Stimulated activated CD4-positive, alpha-beta T cell treated with anti-CD3 and anti-CD28 coated beads, Interleukin-12 subunit alpha, Interleukin-12 subunit beta, amount 100 ng/mL, for 24 hours (primary cell): ENCODE measurements at places on chromosomes 4 and X.
A peak's percentile ranks its signal among the peaks of the same experiment; 100 is the strongest.

- no peak for DNase-seq
These were observed 141.8 kb downstream of the CBR4 start for GRCh38 chr4:168868044-168868781.

- no peak for DNase-seq
These were observed 295.8 kb upstream of the SLC7A11 start for GRCh38 chr4:138537731-138538490.

GRCh38 chr4:52983563-52984303, 121.6 kb downstream of the RASL11B start:
- no peak for DNase-seq

DNA sequence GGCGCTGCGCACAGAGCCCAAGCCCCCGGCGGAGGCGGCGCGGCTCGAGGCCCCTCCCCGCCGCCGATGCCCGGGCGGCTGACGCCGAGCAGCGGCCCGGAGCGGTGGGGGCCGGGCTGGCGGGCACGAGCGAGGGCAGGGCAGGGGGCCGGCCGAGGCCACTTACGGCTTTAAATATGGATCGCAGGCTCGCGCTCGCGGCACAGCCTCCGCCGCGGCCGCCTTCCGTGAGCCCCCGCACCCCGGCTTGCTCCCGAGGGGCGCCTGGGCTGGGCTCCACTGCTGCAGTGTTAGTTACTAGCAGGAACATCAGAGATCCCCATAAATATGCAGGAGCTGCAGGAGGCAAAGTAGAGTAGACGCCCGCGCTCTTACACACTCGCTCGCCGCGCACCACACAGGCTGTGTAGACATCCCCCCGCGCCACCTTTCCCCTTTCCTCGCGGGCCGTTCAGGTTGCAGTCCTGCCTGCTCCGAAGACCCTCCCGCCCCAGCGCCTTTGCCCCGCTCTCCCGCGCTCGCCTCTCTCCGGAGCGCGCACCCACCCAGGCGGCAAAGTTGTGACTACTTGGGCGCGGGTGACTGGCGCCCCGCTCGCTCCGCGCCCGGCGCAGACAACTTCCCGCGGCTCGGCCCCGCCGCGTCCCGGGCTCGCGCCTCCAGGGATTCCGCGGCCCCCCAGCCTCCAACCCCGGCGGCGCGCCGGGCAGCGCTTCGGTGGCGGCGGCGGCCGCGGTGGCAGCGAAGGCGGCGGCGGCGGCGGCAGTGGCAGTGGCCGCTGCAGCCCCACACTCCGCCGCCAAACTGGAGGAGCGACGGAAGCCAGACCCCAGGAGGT, 152.0 kb upstream of the SLC4A4 start:
- no peak for DNase-seq

DNA sequence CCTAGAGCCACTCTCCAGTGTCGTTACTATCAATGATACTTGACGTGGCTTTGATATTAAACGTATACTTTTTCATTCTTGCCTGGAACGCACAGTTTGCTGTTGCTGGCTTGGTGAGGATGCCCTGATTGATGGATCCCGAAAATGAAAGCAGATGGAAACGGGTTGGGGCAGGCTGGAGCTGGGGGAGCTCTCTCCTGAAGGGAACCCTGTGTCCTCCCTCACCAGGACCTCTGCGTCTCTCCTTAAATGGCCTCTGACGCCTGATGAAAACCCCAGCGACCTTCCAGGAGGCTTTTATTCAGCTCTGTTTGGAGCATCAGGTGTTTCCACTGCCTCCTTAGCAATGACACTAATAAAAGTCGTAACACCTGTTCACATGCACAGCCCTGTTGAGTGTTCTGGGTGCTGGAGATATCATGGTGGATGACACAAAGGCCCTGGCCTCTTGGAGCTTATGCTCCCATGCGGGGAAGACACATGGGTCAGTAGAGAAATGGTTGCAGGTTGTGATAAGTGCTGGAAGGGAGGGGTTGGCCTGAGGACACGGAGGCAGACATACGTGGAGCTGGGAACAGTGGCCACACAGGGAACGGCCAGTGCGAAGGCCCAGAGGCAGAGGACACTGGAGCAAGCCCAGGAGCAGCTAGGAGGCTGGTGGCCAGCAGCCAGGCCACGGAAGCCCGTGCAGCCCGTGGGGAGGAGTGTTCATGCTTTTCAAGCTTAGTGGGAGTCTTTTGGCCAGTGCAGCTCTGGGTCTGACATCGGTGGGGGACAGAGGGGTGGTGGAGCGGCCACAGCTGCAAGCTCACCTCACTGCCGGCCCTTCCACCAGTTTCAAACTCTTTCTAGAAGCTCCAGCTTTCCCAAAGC, 7.5 kb downstream of the MSANTD1 start:
- DNase-seq: no peak

GRCh38 chr4:26094076-26094475, 180.1 kb downstream of the SMIM20 start:
- DNase-seq: no peak

DNA sequence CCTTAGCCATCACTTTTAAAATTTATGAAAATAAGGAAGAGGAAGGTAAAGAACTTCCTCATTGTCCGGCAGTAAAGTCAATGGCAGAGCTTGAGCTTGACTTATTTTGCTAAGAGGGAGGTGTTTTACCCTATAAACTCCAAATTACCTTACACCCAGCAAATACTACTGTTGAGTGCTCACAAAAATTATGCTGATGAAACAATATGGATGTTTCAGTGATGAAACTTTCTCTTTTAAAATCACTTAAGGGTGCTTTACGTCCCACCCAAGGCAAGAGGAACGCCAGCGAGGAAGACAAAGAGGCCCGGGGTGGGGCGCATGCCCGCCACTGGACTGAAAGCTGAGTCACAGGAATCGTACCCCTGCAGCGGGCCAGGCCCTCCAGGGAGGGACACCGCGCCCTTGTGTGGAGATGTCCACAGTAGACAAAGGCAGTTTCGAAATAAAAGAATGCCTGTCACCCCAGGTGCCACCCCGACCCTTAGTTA, 560 bp upstream of the TMSB4X start:
- peak; percentile 47 for DNase-seq

DNA sequence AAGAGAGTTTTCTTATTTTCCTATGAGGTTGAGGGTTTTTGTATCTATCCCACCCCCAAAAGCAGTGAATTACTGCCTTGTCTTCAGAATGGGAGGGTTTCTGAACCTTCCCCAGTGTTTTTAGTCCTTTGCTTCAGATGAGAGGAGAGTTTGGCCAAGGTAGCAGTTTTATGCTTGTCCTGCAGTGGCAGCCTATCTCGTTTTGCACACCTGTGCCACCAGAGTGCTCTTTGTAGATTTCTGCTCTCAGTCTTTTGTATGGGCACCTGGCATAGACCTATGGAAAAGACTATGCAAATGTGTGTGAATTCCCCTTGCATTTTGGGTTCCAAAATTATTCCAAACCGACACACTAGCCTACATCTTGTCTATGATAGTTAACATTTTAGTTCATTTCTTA, 5.8 kb downstream of the TBC1D19 start:
- no peak for DNase-seq

- no peak for DNase-seq
These were observed 3.1 kb upstream of the ELOVL6 start for GRCh38 chr4:110201502-110201901.

DNA sequence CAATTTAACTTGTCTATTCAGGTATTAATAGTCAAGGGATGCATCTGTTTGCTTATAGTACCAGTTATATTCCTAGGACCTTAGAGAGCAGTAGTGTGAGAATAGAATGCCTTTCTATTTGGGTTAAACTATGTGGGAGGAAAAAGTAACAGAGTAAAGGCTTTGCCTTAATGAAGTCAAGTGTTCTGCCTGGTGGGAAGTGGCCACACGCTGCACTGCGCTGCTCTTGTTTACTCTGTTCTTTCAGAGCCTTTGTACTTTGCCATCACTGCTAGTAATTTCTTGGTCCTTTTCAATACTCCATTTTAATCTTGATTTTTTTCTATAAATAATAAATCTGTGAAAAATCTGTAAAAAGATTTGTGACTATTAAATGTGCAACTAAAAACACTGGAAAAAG, 38.0 kb downstream of the YIPF6 start:
- DNase-seq: no peak

- no peak for DNase-seq
These were observed 37.4 kb downstream of the MAML3 start for GRCh38 chr4:140116442-140117104.

DNA sequence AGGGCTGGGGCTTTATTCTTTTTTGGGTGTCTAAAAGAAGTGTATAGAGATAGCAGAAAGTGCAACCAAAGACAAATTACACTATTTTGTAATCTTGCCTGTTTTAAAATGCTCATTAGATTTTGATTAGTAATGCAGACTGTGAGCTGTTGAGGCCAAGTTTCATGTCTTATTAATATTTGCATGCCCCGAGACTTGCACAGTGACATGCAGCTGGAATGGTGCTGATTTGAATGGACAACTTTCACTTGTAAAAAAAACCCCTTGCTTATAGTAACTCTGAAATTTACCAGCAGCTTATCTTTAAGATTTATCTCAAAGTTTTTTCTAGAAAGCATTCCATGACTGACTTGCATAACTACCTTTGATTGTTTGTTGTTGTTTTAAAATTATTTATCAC, 835.1 kb upstream of the IGFBP7 start:
- no peak for DNase-seq

GRCh38 chr4:127469542-127469941, 163.2 kb upstream of the INTU start:
- DNase-seq: no peak

DNA sequence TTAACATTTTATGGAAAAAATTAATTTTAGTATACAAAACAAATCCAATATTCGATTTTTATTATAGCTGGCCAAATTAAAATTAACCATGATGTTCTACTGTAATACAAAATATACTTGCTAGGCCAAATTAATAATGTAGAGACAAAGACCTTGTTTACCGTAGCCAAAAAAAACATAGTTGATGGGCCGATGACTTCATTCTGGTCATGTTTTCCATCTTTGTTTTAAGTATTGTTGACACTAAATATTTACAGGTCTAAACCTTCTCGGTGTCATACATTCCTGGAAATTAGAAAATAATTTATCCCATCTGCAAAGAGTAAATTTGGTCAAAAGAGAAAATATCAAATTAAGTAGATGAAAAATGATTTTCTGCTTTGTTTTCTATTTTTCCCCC, 698.5 kb downstream of the GRID2 start:
- DNase-seq: no peak

DNA sequence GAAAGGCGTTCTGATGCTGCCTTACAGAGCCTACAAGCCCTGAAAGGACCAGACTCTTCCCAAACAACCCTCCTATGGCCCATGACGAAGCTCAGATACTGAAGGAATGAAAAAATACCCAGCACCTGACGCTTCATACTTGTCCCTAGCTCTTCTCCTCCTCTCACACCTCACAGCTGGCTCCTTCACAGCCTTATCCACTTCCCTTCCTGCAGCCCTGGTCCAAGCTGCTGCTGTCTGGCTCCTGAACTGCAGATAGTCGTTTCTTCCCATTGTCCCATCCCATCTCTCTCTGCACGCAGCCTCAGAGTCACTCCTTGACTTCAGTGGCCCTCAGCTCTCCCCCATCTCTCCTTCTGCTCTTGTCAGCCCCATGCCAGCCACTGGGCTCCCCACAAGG, 56.6 kb downstream of the FAM193A start:
- no peak for DNase-seq

- DNase-seq: no peak
These were observed 170.7 kb downstream of the PTTG2 start for GRCh38 chr4:38130884-38131283.

GRCh38 chrX:46777971-46778810, 19.3 kb upstream of the SLC9A7 start:
- no peak for DNase-seq

DNA sequence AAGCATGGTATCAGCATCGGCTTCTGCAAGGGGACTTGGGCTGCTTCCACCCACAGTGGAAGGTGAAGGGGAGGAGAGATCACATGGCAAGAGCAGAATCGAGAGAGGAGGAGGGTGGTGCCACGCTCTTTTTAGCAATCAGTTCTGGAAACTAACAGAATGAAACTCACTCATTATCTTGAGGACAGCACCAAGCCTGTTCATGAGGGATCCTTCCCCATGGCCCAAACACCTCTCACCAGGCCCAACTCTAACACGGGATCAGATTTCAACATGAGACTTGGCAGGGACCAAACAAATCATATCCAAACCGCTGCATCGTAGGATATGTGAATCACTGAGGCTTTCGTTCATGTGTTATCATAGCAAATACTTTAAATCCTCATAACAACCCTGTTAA, 125.5 kb downstream of the GPC3 start:
- no peak for DNase-seq

DNA sequence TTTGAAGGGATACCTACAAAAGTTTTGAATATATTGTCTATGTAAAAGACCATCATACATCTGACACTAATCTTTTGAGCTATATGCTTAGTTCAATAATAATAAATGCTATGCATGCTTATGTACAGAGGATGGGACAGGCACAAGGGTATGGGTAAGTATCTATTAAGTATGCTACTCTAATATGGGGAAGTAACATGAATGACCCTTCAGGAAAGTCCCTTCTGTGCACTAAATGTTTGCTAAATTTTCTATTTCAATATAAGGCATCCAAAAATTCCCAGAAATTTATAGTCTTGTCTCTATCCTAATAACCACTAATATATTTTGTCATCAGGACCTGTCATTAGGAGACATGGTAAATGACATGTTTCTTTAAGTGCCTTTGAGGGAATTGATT, 19.0 kb downstream of the ATP8A1 start:
- no peak for DNase-seq

GRCh38 chrX:12867685-12868084, 813 bp downstream of the TLR7 start:
- DNase-seq: no peak

DNA sequence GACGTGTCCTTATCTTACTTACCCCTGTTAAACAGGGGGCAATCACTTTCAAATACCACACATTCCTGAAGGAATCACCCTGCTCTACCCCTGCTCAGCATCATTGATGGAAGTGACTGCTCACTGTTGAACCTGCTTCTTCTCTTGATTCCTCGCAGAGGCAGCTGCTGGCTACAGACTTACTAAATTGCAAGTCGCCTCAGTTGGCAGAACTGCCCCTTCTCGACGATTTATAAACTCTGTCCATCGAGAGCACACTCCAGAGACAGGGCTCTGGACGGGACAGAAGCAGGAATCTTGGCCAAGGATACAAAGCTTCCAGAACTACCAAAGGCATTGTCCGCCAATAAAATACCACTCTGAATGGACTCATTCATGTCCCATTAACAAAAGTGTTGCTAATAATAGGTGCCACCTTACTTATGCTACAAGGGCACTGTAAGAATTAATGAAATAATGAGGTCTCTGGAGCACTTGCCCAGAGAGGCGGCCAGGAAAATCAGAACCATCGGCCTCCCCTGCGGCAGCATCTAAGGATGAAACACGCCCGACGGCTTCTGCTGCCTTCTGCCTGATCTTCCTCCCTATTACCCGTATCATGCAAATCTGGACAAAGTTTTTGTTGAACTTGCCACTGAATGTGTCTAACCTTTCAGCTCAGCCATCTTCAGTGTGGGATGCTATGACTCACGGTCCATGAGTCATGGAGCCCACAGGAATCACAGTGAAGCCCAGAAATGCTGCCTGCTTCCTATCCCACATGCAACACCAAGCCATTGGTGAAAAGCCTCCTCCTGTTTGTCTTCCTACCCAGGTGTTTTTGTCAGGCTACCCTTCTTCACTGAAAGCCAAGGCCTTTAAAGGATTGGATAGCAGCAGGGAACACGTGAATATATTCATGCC, 164.9 kb downstream of the MAML3 start:
- DNase-seq: peak; percentile 19
